Omental fat pad (tissue), 4 donors: ENCODE measurements at places on chromosomes 13 and 19. TPM values are rescaled to one million over a fixed set of nuclear protein-coding genes. Genes with fewer than 3 reads are reported as not detected.

The TEX26 gene
- 0.88 TPM for total RNA-seq

The TTC9B gene
- total RNA-seq = not detected

DNA sequence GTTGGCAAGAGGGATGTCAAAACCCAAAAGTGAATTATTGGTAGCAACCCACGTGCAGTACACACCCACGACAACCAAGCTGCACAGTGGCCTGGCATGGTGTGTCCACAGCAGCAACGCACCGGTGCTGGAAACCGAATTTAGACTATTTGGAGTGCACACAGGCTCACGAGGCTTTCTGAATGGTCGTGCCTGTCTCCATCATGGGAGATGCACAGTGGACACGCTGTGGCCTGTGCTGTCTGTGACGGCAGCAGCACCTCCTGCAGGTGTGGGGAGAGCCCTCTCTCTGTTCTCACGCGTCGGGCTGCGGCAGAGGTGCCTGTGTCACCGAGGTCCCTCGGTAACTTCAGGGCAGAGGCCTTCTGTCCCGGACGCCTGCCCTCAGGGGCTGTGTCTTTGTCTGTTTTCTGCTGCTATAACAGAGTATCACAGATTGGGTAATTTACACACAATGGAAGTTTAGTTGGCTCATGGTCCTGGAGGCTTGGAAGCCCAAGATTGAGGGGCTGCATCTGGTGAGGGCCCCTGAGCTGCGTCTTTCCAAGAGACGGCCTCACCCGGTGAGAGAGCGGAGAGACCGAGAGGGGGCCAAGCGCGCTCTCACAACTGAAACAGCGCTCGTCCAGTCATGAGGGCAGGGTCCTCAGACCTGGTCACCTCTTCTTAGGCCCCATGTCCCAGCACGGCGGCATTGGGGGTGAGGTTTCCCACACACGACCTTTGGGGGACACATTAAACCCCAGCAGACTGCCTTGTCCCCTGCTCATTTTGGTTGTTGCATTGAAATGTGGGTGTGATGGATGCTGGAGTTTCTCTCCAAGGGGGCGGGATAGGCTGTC lies 9.1 kb upstream of the MCF2L start:
- DNase-seq = no peak

The BCAM gene
- total RNA-seq = 37.0 TPM

GRCh38 chr13:44541601-44542000 lies 34.5 kb downstream of the TSC22D1 start:
- DNase-seq = no peak

- DNase-seq = no peak
These were observed 28.7 kb downstream of the CYP4F2 start for GRCh38 chr19:15869109-15869555.
